ENCODE measurements at places on chromosomes 11 and 22. TPM values are rescaled to one million over a fixed set of nuclear protein-coding genes. Genes with fewer than 3 reads are reported as not detected.

DNA sequence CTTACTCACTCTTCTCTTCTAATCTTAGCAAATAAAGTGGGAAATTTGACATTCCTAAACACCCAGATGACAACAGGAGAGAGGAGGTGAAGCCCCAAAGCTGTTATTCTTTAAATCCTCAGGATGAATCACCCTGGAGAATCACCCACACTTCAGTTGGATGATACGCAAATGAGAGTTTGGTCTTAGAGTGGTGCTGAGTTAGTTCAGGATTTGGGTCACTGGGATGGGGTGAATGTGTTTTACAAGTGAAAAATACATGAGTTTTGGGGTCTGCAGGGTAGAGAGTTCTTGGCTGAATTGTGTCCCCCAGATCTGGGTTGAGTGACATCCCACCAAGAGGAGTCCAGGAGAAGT is 117.2 kb downstream of the GGTLC2 start:
- no peak for DNase-seq

RFPL1 gene
- not detected for total RNA-seq

BET1L gene
- total RNA-seq = 59.6 TPM

DDB1 gene
- total RNA-seq = 188 TPM

DNA sequence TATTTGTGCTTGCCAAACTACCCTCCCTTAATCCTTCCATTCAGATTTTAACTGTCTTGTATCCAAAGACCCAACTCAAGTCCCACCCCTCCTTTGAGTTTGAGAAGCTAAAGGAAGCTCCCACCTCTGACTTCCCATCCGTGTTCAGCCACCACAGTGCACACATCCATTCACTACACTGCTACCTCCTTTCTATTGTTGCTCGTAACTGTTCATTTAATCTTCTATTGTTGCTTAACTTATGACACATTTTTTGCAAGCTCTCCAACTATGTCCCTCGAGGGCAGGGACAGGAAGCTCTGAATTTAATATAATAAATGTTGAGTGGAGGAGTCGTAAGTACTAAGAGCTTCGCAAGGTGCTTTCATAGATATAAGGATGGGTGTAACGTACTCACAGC is 10.4 kb downstream of the LARGE1 start:
- DNase-seq = no peak

DNA sequence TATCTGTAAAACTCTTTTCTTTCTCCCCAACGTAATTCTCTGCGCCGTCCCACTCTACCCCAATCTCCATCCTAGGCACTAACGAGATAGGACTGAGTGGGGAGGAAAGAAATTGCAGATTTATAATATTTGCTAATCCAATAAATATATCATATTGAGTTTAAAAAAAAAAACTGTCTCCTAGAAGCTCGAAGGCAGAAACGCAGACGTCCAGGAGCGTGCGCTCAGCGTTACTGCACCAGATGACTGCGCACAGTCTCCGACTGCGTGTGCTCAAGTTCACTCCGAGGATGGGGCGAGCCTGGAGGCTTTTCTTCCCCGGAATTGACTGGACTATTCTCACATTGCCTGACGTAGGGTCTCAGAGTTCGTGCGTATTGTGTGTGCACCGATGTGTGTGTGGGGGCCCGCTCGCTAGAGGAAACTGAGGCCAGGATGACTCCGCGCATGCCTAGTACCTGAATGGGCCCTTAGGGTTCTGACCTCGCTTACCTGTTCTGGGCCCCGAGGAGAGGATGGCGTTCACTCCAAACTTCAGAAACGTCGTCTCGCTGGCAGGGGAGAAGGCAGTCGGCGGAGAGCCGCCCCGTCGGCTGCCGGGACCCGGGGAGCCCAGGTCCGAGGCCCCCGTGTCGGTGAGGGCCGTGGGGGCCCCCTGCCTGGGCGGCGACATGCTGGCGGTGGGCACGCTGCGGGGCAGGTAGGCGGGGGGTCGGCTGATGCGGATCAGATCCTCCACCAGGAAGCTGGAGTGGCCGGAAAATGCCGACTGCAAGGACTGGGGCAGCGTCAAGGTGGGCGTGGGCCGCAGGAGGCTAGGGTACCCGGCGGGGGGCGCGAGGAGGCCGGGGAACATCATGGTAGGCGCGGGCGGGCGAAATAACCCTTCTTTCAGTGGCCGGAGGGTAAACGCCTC is 551 bp downstream of the DBX1 start:
- DNase-seq = no peak

DNA sequence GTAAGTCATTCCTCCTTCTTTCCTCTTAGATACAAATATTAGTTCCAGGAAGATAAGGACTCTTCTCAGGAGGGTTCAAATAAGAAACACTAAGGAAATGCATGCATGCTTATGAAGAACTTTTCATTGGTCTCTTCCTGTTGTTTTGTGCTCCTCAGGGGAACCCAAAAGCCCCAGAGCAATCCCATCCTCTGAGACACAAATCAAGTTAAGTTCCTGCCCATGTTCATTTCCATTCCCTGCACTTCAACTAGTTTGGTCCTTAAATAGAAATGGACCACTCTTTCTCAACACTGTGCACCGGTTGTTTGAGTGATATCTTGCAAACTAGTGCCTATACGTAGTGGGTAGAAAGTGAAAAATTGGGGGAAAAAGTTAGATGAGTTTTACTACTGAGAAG is at the start of gene OR10G4:
Gene OR10G4 (plus strand): TSS at position 301 of the 400 bp plus-strand sequence. CDS start 2,578 bp downstream, outside the sequence.
- DNase-seq = no peak

GRCh38 chr11:16891964-16892363 is 122.2 kb downstream of the PLEKHA7 start:
- DNase-seq = no peak

DNA sequence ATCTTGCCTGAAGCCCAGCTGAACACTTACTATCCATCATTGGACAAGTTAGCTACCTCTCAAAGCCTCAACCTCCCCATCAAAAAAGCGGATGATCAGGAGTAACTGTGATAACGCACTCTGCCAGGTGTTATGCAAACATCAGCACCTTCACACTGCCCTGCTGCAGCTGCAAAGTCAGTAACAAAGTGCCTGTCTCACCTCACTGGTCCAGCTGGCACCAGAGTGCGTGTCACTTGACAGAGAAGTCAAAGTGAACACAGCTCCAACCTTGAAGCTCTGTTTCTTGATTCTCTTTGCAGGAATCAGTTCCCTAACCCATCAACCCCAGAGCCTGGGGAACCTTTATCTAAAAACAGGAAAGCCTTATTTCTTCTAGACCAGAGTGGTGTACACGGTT is 413.6 kb downstream of the CTTN start:
- no peak for DNase-seq

PNPLA5 gene
- not detected for total RNA-seq

GRCh38 chr11:11280826-11281225 is 72.2 kb downstream of the CSNK2A3 start:
- DNase-seq = no peak

- DNase-seq = no peak
Measured at GRCh38 chr11:61297746-61298145, 2.6 kb upstream of the VWCE start.

CASP5 gene
- total RNA-seq = not detected

TP53AIP1 gene
- not detected for total RNA-seq

GRCh38 chr22:50189184-50189848 is 3.6 kb downstream of the TRABD start:
- DNase-seq = no peak

GRCh38 chr11:97110376-97110775 is 720.6 kb downstream of the JRKL start:
- no peak for DNase-seq

- no peak for DNase-seq
Measured at GRCh38 chr11:30017445-30017895, 640 bp upstream of the KCNA4 start.

DNA sequence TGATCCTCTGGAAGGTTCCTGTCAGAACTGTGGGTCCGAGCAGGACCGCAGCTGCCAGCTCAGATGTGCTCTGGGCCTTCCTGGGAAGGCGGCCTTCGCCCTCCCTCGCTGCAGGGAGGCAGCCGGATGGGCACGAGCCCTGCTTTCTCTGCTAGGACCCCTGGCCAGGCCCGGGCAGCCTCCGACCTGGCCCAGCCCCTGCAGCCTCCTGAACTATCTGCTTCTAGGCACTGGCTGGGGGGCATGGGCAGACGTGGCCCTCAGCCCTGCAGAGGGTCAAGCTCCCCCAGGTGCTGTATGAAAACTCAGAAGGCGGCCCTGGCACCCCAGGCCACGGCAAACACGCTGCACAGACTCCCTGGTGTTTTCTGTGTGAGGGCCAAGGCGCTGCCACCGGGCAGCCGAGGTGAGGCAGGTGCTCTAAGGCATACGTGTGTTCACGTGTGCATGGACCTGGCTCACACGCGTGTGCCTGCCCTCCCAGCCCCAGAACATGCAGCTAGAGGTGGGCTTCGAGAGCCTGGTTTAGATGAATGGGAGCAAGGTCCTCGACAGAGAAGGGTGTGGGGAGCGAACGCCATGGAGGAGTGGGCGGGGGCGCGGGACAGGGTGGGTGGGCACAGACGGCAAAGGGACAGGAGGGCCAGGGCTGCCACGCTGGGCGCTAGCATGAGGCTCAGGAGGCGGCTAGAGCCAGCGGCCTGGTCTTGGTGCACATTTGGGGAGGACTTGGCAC is 4.3 kb downstream of the LRFN4 start:
- DNase-seq = no peak

GRCh38 chr11:48106166-48106565 is 110.4 kb upstream of the OR4B1 start:
- DNase-seq = no peak

TMEM80 gene
- 31.3 TPM for total RNA-seq

OR6T1 gene
- not detected for total RNA-seq

GRCh38 chr22:25193548-25193947 is 6.1 kb upstream of the CRYBB3 start:
- no peak for DNase-seq

GRCh38 chr22:32808038-32808445 is 6.5 kb downstream of the TIMP3 start:
- DNase-seq = no peak

- peak; percentile 82 for DNase-seq
Measured at GRCh38 chr22:48353116-48353947, 1474.3 kb downstream of the BRD1 start.

GRCh38 chr11:32118025-32118974 is 27.4 kb downstream of the RCN1 start:
- no peak for DNase-seq

GRCh38 chr11:66962247-66962646 is 4.1 kb upstream of the PC start:
- no peak for DNase-seq

GRIA4 gene
- not detected for total RNA-seq

DNA sequence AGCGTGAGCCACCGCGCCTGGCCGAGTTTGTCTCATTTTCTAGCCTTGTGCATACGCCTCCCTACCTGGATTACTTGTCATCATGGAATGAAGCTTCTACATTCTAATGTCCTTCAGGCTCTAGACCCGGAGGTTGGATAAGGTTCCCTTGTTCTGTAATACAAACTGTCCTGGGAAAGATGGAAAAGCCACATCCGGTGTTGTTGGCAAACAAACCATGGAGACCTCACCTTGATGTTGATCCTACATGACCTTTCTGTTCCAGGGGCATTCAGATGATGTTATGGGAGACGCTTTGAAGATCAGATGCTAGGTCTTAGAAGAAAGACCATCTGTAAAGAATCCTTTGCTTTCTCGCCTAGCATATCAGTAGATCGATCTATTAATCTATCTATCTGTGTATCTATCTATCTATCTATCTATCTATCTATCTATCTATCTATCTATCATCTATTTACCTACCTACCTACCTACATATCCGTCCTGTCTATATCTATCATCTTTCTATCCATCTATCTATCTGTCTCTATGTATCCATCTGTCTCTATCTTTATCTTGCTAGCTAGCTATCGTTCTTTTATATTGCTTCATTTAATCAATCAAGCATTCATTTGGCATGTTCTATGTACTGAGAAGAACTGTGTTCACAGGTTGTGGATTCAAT is 46.3 kb upstream of the GRK3 start:
- no peak for DNase-seq

GRCh38 chr22:40258017-40258416 is 80.3 kb downstream of the TNRC6B start:
- no peak for DNase-seq

ALG12 gene
- total RNA-seq = 20.6 TPM

TMEM223 gene
- total RNA-seq = 14.7 TPM

DNA sequence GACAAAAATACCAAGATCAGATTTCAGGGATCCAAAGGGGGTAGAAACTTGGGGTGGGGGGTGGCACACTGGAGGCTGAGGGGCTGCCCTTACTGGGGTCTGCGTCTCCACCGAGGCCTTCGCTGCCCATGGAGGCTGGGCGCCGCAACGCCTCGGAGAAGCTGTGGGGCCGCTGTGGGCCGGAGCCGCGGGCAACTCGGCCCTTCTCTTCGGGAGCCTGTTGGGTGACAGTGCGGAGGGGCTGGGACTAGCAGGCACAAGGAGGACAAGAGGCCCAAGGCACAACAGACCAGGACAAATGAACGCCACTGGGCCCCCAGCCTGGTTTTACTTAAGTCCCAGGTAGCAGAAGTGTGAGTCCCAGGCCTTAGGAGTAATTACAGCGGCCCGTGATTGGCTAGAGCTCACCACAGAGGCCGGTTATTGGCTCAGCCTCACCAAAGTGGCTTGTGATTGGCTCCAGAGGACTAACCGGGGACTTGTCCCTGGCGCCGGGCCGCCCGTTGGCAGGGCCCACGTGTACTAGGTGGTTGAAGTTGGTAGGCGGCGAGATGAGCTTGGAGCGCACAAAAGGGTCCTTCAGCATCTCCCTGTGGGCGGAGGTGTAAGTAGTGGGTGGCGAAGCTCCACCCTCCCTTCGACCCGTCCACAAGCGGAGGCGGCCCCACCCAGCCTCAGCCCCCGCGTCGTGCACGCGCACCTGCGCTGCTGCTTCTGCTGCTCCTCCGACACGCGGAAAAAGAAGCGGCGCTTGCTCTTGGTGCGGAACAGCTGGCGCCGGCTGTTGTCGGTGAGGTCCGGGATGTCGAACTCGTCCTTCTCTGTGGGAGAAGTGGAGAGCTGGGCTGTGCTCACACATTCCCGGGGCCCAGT is 16.5 kb upstream of the MEN1 start:
- peak; percentile 92 for DNase-seq

GRCh38 chr11:117749541-117749910 is 47.5 kb downstream of the DSCAML1 start:
- no peak for DNase-seq

C22orf42 gene
- not detected for total RNA-seq

DNA sequence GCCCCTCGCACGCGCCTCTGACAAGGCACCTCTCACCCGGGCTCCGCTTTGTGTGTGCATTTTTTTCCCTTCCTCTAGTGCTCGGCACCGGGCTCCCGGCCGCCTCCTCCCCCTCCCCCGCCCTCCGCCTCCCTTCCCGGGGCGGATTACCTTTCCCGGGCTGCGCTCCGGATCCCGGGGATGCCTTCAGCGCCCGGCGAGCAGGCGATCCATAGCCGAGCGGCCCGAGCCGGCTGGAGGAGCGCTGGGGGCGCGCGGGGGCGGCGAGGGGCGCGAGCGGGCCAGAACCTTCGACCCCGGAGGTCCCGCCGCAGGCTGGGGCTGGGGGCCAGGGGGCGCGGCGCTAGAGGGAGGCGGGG is 282 bp downstream of the MPPED2 start:
- no peak for DNase-seq

MYO7A gene
- not detected for total RNA-seq

All from chondrocyte (in vitro differentiated cells).